ENCODE measurements at places on chromosomes 7 and 10.

DNA sequence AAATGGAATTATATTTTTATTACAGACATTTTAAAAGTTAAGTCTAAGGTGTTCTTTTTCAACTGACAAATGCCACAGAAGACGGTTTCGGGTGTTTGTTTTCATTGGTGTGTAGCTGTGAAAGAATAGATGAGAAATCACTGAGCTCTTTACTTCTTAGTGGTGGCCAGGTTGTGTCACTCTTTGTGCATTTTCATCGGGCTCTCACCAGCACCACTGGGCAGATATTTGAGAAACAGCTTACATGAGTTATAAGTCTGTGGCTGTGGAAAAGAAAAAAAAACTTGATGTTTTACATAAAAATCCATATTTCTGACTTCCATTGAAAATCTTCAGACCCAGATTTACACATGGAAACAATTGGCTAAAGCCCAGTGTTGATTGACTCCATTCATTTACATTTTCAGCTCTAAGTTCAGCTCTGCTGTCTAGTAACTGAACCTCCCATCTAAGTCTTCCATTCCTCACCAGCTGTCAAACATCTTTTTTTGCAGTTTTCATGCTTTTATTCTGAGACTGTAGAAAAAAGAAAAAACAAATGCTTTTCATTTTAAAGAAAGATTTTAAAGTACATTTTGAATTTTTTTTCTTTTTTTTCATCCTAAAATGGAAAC is 22.3 kb downstream of the CABCOCO1 start:
- no peak for DNase-seq

GRCh38 chr7:155000795-155001194 is 2.1 kb downstream of the PAXIP1 start:
- DNase-seq: no peak

DNA sequence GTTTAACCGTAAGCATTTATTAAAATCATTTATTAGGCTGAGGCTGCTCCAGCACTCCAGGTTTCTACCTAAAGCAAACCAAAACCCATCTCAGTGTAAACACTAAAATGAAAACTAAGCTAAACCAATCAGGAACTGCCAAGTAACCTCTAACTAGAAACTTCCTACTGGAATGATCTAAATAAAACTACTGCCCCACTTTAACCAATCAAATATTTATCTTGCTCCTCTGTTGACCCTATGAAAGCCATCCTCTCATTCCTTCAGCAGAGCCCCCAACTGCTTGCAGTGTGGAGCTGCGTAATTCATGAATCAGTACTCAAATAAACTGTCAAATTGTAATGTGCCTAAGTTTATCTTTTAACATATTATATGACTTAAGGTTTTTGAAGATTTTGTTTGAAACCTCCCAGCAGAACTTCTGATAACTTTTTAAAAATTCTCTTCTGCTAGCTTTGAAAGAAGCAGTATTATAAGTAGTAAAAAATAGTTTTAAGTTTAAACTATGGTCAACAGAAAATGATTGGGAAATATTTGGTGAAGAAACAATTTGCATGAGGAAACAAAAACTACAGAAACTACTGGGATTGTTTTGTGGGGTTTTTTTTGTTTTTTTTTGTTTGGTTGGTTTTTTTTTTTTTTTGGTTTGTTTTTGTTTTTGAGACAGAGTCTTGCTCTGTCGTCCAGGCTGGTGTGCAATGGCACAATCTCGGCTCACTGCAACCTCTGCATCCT is 47.4 kb downstream of the GPR37 start:
- DNase-seq: peak; percentile 83

- no peak for DNase-seq
Observed at GRCh38 chr7:52758356-52758755, 277.1 kb upstream of the POM121L12 start.

- no peak for DNase-seq
Observed at GRCh38 chr10:80473692-80474596, 19.8 kb downstream of the TSPAN14 start.

DNA sequence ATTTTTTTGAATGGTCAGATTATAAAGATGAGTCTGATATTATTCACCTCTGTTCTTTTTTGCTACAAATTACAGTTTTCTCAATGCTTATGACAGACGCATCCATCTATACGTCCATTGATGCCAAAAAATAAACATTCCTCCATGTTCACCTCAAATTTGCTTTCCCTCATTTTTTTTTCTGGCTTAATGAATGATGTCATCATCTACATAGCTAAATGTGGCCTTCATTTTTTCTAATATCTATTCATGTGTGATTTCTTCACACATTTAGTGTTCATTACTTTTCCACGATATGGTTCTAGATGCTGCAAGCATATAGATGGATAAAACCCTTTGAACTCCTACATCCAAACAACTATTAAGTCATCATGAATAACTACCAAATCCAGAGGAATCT is 163.1 kb downstream of the MAGI2 start:
- no peak for DNase-seq

DNA sequence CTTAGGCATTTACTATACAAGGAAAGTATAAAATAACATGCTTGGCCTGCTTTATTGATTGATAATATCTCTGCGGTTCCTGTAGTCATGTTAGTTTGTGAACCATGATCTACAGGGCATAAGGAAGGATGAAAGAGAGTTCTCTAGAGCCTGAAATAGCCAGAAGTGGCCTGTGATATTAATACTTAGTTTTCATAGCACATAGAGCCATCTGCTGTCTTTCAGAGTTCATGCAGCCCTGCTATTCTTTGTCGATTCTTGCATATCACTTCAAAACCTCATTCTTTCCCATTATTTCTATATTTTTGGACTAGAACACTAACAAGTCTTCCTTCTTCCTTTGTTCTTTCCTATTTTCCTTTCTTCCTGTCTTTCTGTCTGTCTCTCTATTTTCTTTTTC is 26.4 kb upstream of the PRKG1 start:
- DNase-seq: no peak

DNA sequence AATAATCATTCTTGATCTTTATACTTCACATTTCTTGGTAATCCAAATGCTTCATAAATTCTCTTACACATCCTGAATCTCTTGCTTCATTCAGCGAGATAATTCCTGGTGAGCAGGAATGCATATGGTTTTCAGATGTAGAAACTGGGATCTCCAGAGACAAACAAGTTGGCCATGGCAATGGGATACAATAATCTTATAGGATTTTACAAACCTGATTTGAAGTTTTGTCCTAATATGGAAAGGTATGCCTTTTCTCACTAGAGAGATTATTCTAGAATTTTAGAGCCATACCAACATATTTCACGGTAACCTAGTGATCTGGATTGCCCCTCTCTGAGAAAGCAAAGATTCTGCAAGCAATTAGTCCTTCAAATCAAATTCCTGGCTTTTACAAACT is 13.1 kb upstream of the TRDMT1 start:
- DNase-seq: no peak

GRCh38 chr10:132640326-132641125 is 102.9 kb downstream of the INPP5A start:
- no peak for DNase-seq

DNA sequence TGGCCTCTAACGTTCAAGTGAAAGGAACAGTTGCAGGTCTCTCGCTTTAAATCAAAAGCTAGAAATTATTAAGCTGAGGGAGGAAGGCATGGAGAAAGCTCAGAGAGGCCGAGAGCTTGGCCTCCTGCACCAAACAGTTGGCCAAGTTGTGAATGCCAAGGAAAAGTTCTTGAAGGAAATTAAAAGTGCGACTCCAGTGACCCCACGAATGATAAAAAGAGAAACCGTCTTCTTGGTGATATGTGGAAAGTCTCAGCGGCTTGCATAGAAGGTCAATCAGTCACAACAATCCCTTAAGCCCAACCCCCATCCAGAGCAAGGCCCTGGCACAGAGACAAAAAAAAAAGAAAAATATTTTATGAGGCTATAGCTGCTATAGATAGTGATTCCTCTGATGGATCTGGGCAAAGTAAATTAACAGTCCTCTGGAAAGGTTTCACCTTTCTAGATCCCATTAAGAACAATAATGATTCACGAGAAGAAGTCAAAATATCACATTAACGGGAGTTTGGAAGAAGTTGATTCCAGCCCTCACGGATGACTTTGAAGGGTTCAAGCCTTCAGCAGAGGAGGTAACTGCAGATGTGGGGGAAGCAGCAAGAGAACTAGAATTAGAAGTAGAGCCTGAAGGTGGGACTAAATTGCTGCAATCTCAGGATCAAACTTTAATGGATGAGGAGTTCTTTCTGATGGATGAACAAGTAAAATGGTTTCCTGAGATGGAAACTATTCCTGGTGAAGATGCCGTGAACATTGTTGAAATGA is 42.5 kb upstream of the INPP5A start:
- no peak for DNase-seq

- DNase-seq: no peak
Observed at GRCh38 chr10:64040781-64041180, 519.6 kb downstream of the REEP3 start.

GRCh38 chr10:117627561-117627960 is 85.0 kb downstream of the EMX2 start:
- no peak for DNase-seq

DNA sequence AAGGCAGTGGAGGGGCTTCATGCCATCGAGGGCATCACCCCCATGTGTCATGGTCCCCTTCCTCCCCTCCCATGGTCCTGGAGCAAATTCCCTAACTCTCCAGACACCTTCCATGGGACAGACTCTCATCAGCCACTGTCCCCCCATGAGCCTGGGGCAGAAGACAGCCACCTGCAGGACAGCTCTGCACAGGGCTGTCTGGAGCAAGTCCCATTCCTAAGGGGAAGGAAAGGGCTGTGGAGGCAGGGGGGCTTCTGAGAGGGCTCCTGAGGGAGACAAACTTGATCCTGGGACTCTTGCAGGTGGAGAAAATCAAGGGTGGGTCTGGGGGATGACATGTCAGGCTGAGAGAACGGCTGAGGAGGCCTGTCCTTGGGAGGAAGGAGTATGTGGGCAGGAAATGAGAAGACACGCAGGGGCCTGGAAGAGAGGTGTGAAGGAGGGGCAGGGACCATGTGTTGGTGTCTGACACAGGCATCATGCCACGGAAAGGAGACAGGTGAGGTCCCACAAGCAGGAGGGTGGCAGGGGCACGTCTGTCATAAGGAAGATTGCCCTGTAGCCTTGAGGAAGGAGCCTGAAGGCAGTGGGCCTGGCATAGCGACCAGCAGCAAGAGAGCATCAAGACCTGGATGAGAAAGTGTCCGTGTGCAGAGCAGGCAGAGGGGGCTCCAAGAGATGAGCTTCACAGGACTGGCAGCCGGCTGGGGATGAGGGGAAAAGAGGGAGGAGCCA is 14.4 kb upstream of the GDF10 start:
- DNase-seq: no peak

- no peak for DNase-seq
Observed at GRCh38 chr7:115933471-115933870, 97.1 kb downstream of the TFEC start.

DNA sequence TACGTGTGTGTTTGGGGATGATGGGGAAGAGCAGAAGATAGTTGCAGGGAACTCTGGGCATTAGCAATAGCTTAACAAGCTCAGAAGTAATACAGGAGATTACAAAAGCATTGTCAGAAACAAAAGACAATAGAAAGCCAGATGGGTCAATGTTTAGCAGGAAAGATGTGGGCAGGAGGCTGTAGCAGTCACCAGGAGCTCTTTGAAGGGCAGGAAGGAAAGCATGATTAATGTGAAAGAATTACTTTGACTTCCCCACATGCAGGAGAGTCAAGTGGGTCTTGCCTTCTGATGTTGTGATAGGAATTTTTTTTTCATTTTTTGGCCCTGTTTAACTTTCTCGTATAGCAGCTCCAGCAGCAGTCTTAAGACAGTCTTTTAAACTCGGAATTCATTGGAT is 6.0 kb upstream of the SMNDC1 start:
- no peak for DNase-seq

GRCh38 chr7:45401155-45401554 is 173.0 kb upstream of the ADCY1 start:
- DNase-seq: no peak

DNA sequence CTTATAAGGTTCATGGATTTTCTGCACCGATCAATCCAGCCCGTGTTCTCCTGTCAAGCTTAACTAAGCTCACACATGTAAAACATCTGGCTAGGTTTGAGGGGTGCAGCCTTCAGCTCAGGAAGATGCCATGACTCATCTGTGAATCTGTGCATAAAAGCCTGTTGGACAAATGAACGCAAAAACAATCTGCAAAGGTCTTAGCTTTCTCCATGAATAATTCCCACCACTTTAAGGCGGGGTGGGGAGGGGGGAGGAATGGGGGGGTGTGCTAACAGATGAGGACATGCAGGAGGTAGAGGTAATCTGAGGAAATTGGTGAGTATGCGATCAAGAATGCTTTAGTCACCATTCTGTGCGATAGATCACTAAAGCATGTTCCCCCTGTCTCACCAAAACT is 4.8 kb downstream of the DOCK4 start:
- DNase-seq: peak; percentile 42

DNA sequence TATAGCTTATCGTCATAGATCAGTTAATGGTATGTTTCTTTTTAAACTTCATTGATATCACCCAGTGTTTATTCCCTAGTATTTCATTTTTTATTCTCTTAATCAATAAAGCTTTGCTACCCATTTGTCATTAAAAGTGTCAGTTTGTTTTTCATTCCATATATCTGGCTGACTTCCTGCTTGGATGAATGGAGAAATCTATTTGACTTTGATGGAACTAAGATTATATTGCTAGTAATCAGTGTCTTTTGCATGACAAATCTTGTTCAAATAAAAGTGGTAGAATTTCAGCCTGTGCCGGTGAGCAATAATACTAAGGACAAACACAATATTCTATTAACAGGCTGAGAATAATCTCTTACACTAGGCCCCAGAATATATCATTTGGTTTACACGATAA is 203.3 kb downstream of the SEC23IP start:
- DNase-seq: no peak

DNA sequence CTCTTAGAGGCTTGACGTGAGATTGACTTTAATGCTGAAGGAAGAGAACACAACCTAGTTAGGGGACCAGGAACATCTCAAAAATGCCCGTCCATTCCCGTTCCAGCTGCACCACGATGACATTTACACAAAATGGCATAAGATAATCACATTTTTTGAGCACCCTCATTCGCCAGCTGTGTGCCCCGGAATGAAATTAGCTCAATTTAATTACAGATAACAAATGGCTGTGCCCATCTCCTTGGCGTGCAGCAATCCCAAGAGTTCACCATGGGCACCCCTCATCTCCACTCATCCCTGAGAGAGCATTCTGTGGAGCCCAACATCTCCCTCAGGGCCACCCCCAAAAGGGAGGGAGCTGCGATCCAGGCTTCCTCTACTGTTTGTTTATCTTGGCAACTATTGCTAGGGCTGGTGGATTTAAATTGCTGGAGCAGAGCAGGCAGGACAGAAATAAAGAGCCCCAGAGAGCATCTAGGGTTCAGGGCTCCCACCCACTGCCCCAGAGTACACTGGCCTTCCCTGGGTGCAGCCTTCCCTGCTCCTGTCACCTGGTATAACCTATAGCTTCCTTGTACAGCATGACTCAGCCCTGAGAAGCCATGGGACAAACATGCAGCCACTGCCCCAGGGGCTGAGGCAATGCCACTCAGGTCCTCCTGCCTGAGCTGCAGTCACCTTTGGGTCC is 263.5 kb downstream of the ZEB1 start:
- no peak for DNase-seq

GRCh38 chr10:67259319-67259929 is 333.6 kb downstream of the LRRTM3 start:
- DNase-seq: no peak
